Fibroblast of upper back skin (primary cell): ENCODE measurements at places on chromosomes 6 and 20.

- peak; percentile 27 for DNase-seq
Measured at GRCh38 chr6:107592806-107593205, 102.9 kb downstream of the SOBP start.

DNA sequence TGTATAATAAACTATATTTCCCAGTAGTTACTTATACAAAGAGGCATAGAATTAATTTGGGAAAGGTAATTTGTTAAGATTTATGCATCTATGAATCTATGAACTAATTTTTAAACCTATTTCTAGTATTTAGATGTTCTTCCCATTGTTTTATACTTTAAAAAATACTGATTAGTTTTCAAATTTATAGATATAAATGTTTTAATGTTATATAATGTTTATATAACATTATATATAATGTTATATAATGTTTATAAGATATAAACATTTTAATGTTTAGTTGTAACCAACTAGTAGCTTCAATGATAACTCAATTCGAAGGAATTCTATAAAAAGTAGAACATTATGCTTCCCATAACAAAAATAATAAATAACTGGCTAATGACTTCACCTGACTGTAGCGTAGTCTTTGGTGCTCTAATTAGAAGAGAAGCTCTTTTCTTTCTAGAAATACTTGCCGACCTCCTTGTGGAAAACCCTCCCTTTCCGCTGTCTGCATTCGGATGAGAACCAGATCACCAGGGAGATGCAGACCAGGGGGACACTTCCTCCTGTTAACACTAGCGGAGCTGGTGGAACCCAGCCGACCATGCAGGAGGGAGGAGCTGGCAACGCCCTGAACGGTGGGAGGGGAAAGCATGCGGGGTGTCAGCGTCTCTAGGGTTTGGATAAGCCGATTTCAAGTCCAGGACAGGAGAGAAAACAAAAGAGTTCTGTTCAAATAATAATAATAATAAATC is 158.4 kb downstream of the OR2B2 start:
- DNase-seq, result peak; percentile 89

DNA sequence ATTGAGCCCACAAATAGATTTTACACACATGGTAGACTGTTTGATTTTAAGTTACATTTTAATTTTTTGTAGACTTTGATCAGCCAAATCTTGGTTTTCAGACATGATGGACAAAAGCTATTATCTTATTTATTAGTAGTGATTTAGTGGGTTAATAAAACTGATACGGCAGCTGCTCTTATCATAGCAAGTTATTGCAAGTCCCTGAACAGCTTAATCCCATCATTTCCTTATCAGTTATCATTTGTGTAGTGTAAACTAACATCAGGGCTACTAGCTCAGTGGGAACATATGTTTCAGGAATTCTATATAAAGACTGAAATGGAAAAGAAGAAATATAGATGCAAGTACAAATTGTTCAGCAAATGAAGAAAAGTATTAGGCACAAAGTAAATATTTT is 10.9 kb downstream of the RFX6 start:
- no peak for DNase-seq

GRCh38 chr6:39821046-39821740 is 29.0 kb downstream of the DAAM2 start:
- DNase-seq, result peak; percentile 34

DNA sequence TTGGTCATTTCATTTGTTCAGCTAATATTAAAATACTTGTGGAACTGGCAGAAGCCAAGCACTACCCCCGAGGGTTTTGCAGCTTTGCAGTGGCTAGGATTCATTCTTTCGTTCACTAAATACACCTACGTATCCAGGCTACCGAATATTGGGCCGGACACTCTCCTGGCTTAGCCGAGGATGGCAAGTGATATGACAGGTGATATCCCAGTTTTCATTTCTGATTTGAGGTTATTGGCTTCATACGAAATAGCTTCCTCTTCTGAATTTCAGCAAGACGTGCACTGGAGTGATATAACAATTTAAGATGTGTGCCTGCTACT is 536 bp upstream of the MTFR2 start:
- no peak for DNase-seq
